ENCODE measurements at places on chromosomes 2 and 18.

DNA sequence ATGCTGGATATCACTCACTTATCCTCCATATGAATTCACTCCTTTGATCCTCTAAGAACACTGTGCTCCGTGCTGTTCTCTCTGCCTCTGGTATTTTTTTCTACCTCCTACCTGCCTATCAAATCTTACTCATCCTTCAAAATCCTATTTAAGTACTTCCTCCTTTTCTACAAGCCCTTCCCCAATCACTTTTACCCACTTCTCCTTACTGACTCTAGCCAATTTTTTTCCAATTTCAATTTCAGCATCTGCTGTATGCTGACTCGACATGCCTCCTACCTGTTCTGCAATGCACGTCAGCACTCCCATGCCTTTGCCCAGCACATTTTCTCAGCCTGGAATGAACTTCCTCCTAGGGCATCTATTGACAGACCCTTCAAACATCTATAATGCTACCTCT is 37.3 kb upstream of the LNPK start:
- DNase-seq = no peak

DNA sequence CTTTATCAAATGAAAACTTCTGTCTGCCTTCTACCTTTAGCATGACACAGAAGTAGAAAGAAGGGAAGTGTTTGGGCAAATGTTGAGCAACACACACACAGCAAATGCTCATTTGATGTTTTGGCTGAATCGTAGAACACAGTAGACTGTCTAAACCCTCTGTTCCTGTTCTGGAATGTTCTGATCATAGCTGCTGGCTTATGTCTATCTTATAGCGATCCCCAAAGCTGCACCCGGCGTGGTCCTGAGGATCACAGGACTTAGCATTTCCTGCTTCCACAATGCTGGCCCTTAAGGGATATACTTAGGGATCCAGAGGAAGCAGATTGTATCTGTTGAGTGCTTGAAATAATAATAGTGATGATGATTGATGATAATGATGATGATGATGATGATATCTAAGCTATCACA is 15.2 kb downstream of the GNLY start:
- DNase-seq = no peak

- DNase-seq = no peak
Observed at GRCh38 chr2:120596191-120596811, 139.4 kb upstream of the GLI2 start.

GRCh38 chr2:234269769-234270204 is 219.3 kb downstream of the SPP2 start:
- no peak for DNase-seq

DNA sequence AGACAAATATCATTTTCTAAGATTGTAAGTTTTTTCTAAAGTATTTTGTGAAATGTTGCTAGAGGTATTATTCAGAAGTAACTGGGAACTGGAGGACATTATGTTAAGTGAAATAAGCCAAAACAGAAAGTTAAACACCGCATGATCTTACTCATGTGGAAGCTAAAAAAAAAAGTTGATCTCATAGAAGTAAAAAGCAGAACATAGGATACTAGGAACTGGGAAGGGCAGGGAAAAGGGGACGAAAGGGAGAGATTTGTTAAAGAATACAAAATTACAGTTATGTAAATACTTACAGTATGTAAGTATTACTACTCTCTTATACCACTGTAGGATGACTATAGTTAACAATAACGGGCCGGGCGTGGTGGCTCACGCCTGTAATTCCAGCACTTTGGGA is 46.7 kb upstream of the CDKL4 start:
- DNase-seq = no peak

GRCh38 chr18:76259711-76260110 is 235.3 kb downstream of the ZNF516 start:
- no peak for DNase-seq

DNA sequence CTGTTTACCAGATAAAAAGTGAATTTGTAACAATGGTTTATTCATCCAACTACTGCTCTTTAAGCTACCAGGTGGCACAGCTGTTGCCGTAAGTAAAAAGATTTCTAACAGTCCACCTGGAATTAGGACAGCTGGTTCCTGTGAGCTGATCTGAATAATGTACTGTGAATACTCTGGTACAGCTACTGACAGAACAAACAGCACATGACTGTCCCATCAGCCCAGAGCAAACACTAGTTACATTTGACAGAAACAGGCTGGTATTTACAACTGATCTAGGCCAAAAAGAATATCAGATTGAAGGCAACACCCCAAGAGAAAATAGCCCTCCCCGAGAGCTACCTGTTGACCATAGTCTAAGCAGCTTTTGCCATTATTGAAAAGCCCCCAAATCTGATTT is 840.4 kb downstream of the CPS1 start:
- DNase-seq = no peak

DNA sequence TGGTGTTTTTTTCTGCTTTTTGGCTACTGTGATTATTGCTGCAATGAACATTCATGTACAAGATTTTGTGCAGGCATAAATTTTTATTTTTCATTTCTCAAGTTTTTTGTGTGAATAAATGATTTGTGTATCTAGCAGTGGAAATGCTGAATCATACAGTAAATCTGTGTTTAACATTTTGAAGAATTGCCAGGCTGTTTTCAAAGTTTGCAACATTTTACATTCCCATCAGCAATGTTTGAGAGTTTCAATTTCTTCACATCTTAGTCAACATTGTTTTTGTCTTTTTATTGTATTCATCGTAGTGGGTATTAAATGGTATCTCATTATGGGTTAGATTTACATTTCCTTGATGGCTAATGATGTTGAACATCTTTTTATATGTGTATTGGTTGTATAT is 98.8 kb upstream of the RBMS1 start:
- no peak for DNase-seq

DNA sequence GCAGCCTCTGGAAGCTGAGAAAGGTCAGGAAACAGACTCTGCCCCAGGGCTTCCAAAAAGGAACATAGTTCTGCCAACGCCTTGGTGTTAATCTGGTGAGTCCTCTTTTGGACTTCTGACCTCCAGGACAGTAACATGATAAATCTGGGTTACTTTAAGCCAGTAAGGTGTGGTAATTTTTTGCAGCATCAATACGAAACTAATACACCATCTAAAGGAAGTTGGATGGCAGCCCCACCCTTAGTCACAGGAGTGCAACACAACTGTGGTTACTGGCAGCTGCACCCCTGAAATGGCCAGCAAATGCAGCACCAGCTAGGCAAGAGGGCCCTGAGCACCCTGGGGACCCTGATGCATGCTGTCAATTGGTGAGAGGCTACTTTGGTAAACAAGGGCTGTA is 25.8 kb downstream of the CREG2 start:
- no peak for DNase-seq

Measured in stimulated activated CD8-positive, alpha-beta memory T cell treated with anti-CD3 and anti-CD28 coated beads, Interleukin-15, amount 100 ng/mL, for 24 hours (primary cell).